ENCODE measurements at places on chromosomes 5 and 9.

DNA sequence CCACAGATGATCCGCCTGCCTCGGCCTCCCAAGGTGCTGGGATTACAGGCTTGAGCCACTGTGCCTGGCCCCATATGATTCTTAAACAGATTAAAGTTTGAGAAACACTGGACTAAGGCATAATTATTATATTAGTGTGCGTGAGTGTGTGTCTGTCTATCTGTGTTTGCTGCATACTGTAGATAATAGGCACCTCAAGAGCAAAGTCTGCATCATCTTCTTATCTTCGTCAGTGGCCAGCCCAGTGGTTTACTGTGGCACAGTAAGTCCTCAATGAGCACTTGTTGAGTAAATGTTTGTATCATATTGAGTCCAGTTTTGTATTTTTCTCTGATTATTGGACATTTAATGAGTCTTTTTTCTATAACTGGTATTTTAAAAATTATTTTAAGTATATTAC is 81.7 kb downstream of the ITGA1 start:
- no peak for DNase-seq

GRCh38 chr5:32311404-32312196 is 1.1 kb downstream of the MTMR12 start:
- no peak for DNase-seq

DNA sequence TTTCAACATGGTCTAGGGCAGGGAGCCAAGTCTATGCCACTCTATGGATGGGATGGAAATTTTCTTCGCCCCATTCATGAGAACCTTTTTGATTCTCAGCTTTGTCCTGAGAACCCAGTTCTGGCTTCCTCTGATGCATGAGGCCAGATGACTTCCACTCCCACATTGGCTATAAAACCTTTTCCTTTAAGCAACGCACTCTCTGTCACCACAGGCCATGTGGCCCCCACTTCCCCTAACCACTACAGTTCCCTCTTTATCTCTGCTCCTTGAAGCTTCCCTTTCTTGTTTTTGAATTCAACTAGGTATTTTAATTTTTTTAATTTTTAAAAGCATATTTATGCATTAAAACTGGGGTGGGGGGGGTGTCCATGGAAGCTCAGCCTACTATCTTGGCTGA is 401.3 kb downstream of the ENC1 start:
- DNase-seq, result no peak

DNA sequence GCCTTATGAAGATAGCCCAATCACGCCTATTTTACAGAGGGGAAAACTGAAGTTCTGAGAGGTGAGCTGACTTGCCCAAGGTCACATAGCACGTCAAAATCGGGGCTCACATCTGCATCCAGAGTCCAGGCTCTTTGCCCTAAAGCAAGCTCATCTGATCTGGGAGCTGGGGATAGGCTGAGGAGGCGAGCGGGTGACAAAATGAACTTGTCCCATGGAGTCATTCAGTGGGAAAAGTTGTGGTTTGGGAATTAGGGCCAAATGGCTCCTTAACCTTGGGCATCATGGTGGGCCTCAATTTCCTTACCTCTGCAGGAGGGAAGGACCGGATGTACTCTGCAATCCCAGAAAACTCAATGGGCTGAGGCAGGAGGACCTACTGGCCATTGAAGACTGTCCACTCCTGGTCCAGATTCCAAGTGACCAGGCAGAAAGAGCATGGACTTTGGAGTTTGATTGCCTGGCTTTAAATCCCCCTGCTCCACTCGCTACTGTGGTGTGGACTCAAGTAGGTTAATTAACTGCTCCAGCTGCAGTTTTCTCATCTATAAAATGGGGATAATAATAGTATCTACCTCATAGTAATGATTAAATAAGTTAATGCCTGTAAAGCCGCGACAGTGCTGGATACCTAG is 160.4 kb downstream of the RGS3 start:
- peak; percentile 45 for DNase-seq

DNA sequence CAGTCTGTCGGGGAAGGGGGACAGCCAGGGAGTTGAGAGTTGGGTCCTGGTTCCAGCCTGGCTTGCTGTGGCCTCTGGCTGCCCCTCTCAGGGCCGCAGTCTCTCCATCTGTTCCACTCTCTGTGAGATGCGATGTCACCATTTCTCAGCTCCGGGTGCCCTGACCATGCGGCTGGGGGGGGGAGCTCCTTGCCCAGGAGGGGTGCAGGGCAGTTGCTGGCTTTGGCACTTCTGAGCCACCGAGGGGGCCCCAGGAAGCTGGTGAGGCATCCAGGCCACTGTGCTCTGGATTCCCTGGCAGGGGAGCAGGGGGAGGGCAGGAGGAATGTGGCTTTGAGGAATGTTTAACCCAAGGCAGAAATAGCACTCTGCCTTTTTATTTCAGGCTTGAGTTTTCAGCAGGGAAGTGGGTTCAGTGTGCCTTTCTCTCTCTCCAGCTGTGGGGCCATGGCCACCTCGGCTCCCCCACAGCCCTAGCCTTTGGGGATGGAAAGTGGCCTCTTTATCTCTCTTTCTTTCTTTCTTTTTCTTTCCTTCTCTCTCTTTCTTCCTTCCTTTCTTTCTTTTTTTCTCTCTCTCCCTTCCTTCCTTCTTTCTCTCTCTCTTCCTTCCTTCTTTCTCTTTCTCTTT is 11.0 kb downstream of the NCS1 start:
- DNase-seq, result peak; percentile 85

- DNase-seq, result no peak
Measured at GRCh38 chr5:15634591-15635288, 134.8 kb downstream of the FBXL7 start.

GRCh38 chr5:1316588-1317340 is 21.9 kb upstream of the TERT start:
- no peak for DNase-seq

DNA sequence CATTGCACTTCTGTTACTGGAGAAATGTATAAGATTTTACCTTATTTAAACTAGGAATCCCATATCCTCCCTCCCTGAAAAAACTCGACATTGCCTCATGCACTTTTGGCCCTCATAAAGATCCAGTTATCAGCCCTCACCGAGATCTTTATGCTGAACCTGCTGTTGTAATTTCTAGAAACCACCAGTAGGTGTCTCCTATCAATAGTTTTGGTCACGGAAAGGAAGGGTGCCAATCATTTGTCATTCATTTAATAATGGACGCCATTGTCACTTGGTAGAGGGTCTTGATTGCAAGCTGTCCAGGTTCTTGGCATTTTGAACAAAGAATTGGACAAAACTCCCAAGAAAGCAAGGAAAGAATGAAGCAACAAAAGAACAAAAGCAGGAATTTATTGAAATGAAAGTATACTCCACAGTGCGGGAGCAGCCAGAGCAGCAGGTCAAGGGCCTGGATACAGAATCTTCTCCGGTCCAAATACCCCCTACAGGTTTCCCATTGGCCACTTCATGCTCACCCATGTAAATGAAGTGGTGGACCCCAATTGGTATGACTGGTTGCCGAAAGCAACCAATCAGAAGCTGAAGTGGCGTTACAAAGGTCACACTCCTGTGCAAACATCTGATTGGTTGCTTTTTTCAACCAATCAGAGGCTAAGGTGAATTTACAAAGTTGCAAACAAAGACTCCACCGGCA is 524.3 kb downstream of the PSAT1 start:
- no peak for DNase-seq

DNA sequence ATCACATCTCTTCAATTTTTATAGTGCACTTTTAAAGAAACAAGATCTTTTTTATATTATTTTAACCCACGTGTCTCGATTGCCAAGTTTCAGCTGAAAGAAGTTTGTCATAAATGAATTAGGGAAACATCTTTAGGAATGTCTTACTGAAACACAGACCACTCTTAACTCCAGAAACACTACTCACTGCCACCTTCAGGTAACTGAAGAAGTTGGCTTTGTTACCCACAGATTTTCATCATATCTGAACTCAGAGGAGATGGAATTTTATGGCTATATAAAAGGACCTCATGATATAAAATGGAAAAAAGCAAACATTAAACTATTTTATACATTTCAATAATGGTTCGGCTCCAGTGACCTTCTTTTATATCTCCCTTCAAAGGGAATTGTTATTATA is 158.0 kb downstream of the SEMA5A start:
- DNase-seq, result no peak

DNA sequence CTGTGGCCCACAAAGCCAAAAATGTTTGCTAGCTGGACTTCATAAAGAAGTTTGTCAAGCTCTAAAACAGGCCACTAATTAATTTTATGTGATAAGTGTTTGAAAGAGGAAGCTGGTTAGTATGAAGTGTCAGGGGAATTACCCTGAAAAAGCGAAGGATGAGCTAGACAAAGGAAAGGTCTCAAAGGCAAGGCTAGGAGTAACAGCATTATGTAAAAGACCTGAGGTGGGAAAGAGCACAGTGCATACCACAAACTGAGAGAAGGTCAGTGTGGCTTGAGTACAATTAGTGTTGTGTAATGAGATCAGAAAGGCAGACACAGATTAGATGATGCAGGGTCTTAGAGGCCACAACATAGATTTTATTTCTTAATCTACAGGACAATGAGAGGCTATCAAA is 29.6 kb downstream of the RC3H2 start:
- no peak for DNase-seq

DNA sequence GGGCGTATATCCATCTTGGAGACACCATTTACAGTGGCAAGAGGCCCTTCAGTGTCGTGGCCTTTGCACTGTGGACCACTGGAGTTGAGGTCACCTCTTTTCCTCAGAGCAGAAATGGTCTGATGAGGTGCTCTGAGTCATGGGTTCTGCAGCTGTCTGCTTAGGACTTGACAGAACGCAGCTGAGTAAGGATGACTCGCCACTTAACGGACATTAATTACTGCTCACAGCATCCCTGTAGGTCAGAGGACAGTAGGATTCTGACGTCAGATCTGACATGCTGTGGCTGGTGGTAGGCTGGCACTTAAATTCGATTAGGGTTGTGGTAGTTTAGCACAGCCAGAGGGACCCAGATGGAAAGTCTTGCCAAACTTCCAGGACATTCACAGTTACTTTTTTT is 479.4 kb downstream of the DMAC1 start:
- no peak for DNase-seq

DNA sequence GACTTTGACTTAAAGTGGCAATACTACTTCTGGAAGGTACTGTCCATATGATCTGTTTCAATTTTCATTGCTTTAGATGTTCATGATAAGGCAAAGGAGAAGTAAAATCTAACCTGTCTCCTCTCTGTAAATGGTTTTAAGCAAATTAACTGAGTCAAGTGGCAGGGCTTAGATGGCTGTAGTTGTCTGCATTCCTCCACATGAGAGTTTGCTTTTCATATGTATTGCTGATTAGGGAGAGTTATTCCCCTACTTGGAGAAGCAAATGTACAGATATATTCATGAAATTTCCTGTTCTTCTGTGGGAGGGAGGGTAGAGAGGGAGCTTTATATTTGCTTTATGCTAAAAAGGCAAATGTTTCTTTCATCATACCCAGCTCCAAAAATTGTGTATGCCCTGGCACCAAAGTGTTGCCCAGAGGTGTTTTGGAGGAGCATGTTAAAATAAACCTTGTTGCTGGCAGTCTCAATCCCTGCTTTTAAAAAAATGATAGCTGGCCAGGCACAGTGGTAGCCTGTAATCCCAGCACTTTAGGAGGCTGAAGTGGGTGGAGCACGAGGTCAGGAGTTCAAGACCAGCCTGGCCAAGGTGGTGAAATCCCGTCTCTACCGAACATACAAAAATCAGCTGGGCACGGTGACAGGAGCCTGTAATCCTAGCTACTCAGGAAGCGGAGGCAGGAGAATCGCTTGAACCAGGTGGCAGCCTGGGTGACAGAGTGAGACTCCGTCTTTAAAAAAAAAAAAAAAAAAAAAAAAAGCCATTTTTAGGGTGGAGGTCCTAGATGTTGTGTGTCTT is 3.5 kb upstream of the LRRTM2 start:
- no peak for DNase-seq

GRCh38 chr9:4223312-4223833 is 76.5 kb downstream of the GLIS3 start:
- DNase-seq, result no peak

DNA sequence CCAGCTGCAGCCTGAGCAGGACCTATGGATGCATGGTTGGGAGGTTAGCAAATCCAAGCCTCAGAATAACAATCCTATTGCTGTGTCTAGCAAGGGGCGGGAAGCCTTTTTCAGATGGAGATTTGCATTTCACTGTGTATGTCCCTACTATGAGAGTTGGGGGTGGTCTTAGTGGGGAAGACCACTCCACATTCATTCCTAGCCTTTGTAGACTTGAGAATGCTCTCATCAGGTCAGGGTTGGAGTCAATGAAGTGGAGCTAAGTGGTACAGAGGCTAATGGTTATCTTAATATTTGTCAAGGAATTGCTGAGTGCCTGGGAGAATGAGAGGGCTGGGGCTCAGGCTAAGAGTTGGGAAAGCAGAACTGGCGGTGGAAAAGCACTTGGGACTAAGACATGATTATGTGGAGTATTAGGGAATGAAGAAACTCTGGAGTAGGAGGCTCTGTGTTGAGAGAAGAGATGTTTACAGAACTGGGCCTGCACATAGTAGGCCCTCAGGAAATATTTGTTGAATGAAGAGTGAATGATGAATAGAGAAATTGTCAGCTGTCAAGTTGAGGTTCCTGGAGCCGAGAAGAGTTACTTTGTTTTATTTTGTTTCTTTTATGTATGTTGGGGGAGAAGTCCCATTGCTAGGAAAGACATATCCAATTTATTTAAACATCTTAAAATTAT is 175.5 kb upstream of the SPRY4 start:
- DNase-seq, result no peak

GRCh38 chr9:108759399-108759798 is 96.4 kb downstream of the ACTL7B start:
- no peak for DNase-seq

DNA sequence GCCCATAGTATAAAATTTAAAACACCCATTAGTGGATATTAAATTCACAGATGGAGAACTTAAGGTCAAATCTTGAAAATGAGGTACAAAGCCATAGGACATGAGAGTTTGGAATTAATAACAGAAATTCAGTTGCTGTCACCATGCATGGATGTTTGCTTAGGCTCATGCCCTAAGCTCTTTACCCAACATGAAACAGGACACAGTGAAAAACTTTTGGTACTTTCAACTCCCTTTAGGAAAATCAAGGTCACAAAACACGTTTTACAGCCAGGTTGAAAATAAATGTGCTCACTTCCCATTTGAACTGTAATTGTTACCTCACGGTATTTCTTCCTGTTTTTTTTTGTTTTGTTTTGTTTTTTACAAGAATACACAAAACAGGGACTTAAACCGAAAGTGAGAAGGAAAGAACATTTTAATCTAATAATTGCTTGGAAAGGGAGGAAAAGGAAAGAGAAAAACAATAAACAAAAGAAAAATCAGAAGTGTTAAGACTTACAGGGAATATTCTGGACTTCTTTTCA is 6.1 kb upstream of the TOPORS start:
- DNase-seq, result no peak

- no peak for DNase-seq
Measured at GRCh38 chr5:113578091-113578490, 64.6 kb downstream of the YTHDC2 start.

- DNase-seq, result no peak
Measured at GRCh38 chr5:17398866-17399835, 98.9 kb upstream of the TAF11L2 start.

DNA sequence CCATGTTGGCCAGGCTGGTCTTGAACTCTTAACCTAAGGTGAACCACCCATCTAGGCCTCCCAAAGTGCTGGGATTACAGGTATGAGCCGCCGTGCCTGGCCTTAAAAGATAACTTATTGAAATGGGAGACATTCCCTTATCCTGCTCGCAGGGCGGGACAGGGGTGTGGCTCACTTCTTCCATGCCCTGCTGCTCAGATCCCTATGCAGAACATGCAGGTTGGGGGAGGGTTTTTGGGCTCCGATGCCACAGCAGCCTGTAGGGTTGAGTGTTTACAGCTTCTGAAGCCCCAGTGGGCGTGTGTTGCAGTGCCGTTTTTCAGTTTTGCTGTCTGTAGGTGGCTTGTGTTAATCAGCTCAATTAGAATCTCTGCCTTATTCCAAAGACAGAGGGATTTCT is 108.0 kb upstream of the BRINP1 start:
- no peak for DNase-seq

- DNase-seq, result no peak
Measured at GRCh38 chr9:77793849-77794248, 145.7 kb upstream of the GNA14 start.
